ENCODE measurements at places on chromosomes 2 and 18.

DNA sequence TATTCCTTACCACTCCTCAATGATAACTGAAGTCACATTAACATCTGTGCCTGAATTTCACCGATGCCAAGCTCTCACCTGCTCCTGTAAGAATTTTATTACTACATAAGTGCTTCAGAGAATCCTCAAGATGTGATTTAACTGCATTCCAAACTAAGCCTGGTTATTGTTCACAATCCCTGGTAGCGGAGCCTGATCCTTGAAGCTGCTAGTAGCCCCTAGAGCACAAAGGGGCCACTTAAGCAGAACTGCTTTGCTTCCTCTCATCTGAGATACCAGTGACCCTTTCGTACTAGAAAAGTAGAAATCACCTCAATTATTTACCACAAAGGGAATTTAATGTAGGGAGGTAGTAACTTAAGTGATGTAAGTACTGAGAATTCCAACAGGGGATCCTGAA, 529.6 kb downstream of the CPS1 start:
- no peak for DNase-seq

DNA sequence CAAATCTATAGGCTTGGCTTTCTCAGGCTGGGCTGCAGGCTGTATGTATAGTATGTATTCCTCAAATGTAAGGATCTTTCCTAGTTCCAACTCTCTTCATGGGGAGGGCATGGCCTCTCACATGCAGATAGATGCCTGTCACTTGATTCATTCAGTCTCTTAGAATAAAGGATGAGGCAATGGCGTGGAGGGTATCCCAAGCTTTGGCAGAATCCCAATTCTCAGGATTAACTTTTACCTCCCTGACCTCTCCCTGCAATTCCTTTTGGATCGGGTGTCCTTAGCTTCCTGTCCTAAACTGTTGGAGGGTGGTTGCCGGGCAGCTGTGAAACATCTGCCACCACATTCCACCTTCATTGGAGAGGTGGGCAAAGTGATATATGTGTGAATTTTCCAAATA, 80.3 kb downstream of the INSIG2 start:
- DNase-seq, result no peak

GRCh38 chr2:173311844-173312606, 42.6 kb upstream of the CDCA7 start:
- DNase-seq, result no peak

DNA sequence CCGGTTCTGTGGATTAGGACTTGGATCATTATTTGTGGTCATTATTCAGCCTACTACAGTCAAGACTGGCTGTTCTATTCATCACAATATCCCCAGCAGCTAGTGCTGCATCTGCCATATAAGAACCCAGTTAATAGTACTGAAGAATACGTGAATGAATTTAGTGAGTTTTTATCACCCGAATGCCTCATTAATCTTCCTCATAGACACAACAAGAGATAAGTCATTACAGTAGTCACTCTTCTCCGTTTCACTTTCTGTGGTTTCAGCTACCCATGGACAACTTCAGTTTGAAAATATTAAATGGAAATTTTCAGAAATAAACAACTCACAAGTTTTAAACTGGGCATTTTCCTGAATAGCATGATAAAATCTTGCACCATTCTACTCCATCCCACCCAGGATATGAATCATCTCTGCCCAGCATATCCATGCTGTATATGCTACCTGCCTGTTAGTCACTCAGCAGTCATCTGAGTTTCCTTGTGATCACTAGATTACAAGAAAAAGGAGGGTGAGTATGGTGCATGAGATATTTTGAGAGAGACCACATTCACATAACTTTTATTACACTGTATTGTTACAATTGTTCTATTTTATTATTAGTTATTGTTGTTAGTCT, 363.7 kb upstream of the CHAC2 start:
- DNase-seq, result no peak

DNA sequence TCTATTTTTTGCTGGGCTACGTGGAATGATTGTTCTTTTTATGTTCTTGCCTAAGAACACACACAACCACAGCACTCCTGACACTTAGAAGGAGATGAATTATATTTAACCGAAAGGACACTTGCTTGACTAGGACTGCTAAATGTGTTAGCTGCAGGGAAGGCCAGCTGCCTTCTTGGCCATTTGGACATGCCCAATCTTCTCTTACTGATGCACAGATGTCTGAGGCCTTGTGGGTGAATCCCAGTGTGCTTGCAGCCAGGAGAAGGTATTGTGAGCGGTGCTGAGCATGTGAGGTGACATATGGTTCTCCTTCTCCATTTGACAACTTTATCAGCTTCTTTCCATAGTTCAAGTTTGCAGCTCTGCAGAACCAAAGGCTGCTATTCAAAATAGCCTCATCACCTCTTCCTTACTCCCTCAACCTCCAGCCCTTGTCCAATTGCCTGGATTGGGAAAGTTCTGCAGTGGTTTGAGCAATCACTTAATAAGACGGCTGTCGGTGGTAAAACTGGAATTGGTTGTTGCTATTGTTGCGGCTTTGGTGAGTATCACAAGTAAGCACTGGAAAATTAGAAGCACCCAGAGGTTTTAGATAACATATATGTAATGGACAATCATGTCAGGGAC, 1113.3 kb downstream of the TSN start:
- no peak for DNase-seq

DNA sequence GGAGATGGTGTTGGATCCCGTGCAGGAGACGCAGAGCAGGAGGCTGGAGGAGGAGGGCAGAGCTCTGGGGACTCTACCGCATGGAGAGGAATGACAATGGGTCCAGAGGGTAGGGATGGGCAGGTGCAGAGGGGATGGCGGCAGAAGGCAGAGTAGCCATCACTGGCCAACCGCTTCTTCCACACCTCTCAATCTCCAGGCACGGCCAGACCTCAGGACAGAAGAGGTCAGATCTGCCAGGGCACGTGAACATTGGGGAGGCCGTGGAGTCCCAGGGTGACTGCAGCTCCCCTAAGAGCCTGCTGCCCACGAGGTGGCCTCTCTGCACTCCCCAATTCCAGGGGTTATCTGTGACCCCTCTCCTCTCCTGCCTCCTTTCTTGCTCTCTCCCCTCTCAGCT, 162.7 kb upstream of the HDAC4 start:
- no peak for DNase-seq

- no peak for DNase-seq
Measured at GRCh38 chr2:101766337-101766736, 68.8 kb downstream of the MAP4K4 start.

DNA sequence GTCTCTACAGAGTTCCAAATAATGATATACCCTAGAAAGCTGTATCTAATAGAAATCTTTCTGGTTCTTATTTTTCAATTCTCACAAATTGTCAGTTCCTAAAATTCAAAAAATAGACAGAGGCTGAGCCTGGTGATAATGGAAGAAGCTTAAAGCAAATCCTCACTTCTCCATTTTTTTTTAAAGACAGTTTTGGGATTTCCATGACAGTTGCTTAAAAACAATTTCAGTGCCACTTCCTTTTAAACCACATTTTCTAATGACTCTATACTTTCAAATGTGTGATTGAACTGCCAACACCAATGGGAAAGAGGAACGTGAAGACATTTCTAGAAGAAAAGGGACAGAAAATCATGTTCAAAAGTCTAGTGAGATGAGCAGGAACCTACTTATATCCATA, 4.0 kb downstream of the GKN2 start:
- DNase-seq, result no peak

- no peak for DNase-seq
Measured at GRCh38 chr2:205744074-205744591, 61.8 kb downstream of the NRP2 start.

- DNase-seq, result no peak
Measured at GRCh38 chr18:22385718-22386117, 32.0 kb downstream of the CTAGE1 start.

- no peak for DNase-seq
Measured at GRCh38 chr2:126884861-126885750, 13.6 kb upstream of the TEX51 start.

GRCh38 chr2:174492963-174493431, 6.2 kb upstream of the GPR155 start:
- DNase-seq, result peak; percentile 35

GRCh38 chr2:27772804-27773203, 1.3 kb downstream of the MRPL33 start:
- no peak for DNase-seq

GRCh38 chr2:171712051-171712450, 24.8 kb downstream of the DYNC1I2 start:
- no peak for DNase-seq

- peak; percentile 33 for DNase-seq
Measured at GRCh38 chr2:208265371-208265800, 669 bp upstream of the PIKFYVE start.

- no peak for DNase-seq
Measured at GRCh38 chr18:40608226-40608625, 1346.8 kb upstream of the PIK3C3 start.

GRCh38 chr2:184834699-184835397, 236.5 kb downstream of the ZNF804A start:
- DNase-seq, result no peak

DNA sequence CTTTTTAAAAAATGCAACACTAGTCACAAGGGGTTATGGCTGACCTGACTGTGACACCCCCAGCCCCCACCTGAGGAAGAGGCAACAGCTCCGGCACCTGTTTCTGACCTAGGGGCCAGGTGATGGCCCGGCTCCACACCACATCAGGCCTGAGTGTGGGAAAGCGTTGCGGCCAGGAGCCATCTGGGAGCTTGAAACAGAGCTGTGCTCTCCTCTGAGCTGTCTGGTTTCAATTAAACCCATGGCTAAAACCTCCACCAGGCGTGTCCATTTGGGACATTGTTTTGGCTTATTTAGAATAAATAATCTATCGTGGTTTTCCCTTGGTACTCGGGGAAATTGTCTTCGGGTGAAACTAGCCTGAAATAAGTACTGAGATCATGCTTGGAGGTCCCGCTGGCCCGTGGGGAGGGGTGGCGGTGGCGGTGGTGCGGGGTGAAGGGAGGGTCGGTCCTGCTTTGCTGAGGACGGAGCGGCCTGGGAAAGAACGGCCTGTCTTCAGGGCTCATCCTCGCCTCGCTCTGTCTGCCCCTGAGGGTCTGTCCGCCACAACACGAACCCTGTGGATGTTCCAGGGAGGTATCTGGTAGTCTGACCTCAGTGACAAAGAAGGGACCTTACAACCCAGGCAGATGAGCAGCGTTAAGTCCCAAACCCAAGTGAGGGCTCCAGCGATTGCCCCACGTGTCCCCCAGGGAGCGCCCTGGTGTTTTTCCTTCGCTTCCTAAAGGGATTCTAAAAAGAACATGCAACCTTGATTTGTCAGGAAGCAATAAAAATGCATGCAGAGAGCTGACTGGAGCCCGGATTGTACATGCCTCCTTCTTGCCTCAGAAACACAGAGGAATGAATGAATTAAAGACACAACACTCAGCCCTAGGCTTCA, 58.7 kb downstream of the IL1RL2 start:
- no peak for DNase-seq

DNA sequence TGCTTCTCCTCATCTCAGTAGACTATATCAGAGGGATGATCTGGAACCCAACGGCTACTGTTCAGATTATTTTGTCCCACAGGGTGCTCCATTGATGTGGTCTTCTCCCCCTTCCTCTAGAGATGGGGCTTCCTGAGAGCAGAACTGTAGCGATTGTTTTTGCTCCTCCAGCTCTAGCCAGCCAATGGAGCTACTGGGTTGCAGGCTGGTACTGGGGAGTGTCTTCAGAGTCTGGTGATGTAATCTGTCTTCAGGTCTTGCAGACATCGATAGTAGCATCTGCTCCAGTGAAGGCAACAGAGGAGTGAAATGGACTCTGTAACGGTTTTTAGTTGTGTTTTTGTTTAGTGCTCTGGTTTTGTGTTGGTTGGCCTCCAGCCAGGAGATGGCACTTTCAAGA, 621.9 kb downstream of the RNF144A start:
- DNase-seq, result no peak

- no peak for DNase-seq
Measured at GRCh38 chr2:169818241-169818640, 6.5 kb downstream of the METTL5 start.

DNA sequence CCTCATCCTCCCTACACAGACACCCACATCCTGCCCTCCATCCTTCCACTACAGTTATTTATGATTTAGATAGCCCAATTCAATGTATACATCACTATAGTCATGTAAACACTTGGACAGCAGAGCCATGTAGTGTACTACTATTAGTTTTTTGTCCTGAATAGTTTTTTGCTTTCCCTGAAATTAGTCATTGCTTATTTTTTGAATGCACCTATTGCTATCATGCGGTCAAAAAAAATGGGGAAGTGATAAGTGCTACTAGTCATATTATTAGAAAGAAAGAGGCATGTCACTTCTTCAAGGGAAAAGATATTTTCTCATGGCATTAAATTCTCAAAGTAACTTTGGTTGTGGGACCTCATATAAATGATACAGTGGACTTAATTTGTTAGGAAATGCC, 6.8 kb upstream of the GREB1 start:
- DNase-seq, result no peak

DNA sequence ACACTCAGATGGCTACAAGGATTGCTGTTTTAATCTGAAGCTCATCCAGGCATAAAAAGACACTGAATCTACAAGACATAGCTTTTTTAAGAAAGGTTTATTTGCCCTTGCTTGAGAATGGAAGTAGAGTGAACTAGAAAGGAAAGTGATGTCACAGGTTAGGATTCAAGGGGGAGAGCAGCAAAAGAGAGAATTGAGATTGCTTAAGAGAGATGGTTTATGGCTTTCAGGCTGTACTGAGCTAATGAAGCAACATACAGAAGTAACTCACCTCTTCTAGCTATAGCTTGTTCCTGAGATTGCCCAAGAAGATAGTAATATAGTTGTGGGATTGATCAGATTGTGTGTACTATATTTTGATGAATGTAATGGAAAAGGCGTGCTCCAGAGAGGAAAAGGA, 26.1 kb upstream of the ACVR2A start:
- DNase-seq, result no peak

DNA sequence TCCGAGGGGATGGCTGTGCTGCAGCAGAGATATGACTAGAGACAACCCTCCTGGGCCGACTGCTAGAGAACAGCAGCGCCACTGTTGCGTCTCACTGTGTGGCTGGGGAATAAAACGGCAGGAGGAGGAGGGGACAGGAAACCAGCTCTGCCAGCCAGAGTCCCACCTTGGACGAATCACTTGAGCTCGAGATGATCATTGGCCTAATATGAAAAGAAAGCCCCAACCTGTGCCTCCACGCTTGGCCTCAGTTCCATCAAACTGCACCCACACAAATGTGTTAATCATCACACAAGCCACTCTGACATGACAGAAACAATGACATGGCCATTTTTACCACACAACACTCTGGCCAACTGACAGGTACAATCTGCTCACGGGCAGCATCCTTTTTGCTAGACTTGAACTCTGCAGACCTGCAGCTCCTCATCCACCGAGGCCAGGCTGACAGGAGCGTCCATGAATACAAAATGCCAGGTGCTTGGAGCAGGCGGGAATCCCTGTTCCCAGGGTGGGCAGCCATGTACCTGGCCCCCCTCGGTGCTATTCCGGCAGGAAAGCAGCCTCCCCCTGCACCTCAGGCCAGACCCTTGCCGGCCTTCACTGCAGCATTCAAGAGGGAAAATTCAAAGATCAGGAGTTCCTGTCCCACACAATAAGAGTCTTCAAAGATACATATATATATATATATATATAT, 52.3 kb downstream of the PARD6G start:
- no peak for DNase-seq

GRCh38 chr2:207801259-207801658, 31.6 kb upstream of the FZD5 start:
- DNase-seq, result no peak

- DNase-seq, result no peak
Measured at GRCh38 chr2:169572189-169572588, 1.5 kb downstream of the FASTKD1 start.
